Cortex of kidney (tissue), 1 donor: ENCODE measurements at places on chromosomes 6 and 20.

GRCh38 chr6:48626421-48626820 is 515.4 kb upstream of the PTCHD4 start:
- no peak for DNase-seq

DNA sequence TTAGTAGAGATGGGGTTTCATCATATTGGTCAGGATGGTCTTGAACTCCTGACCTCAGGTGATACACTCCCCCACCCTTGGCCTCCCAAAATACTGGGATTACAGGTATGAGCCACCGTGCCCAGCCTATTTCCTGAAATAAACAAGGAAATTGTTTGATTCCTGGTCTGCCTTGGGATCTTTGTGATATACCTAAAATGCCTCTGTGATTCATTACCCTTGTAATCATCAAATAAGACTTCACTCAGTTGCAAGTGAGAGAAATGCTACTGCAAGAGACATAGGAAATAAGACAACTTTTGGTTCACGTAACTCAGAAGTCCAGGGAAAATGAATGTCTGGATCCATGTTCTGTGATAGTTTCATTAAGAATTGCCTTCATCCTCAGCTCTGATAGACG is 173.2 kb upstream of the MARCKS start:
- no peak for DNase-seq

DNA sequence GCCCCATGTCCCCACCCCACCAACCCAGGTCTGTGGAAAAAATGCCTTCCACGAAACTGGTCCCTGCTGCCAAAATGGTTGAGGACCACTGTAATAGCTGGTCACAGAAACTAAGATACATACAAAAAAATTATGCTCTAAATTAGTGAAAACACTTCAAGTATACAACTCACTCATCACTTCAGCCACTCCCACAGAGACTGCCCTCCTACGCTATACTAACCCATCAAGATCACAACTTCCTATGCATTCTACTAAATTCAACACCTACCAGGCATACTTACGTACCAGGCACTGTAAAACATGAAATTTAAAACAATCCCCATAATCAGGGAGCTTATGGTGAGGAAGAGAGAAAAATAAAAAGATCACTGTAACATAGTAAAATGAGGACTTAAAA is 22.9 kb downstream of the RUNX2 start:
- no peak for DNase-seq

GRCh38 chr20:26163890-26164289 is 467.2 kb upstream of the ZNF337 start:
- no peak for DNase-seq

GRCh38 chr20:642398-643174 is 10.4 kb downstream of the SRXN1 start:
- DNase-seq: no peak

- DNase-seq: no peak
Observed at GRCh38 chr6:12024699-12025434, 12.8 kb downstream of the HIVEP1 start.

DNA sequence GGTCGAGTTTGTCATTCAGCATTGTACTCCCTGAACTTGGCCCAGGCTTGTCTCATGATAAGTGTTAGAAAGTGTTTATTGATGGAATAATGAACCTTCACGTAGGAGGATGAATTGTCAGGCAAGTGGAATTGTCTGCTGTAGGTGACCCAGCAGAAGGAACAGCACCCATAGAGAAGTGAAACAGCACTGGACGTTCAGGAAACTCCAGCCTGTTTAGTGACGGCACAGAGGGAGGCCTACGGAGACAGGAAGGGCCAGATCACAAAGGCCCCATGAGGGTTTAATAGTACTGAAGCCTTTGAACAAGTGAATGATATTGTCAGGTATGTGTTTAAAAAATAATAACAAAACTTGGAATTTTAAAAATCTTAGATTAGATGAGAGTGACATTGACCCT is 2.9 kb downstream of the STX11 start:
- no peak for DNase-seq

- DNase-seq: no peak
Observed at GRCh38 chr6:96086745-96087144, 71.0 kb downstream of the FUT9 start.

DNA sequence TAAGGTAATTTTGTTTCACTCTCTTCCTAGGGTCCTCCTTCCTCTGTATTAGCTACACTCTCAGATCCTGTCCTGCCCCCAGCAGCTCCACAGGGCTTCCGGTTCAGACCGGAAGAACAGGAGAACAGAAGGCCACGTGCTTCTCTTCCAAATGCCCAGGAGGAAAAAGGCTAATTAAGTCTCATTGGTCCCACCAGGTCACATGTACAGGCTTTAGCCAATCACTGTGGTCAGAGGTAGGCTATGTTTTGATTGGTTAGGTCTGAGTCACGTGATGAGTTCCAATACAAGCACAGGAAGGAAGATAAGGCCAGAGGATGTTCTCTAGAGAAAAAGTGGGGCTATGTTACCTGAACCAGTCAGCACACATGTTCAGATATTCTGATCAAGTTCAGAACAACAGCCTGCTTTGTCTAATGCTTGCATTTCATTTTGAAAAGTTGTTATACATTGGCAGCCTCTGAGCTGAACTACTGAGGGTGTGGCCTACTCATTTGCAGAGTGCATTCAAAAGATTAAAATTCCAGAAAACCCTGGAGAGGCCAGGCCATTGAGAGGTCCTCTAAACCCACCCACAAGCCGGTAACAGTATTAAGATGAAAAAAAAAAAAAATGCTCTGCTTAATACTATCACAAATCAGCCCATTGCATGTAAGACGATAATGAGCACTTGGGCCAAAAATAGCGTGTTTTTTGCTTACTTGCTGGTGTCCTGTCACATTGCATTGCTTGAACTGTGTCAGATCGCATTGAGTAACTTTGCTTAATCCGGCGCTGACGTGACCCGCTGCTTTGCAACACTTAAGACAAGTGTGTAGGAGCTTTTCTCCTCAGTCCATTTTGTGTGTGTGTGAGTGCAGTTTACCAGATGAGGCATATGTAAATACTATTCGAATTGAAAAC is 170.3 kb downstream of the TSHZ2 start:
- DNase-seq: no peak

- DNase-seq: no peak
Observed at GRCh38 chr6:21188505-21189223, 404.9 kb upstream of the SOX4 start.

DNA sequence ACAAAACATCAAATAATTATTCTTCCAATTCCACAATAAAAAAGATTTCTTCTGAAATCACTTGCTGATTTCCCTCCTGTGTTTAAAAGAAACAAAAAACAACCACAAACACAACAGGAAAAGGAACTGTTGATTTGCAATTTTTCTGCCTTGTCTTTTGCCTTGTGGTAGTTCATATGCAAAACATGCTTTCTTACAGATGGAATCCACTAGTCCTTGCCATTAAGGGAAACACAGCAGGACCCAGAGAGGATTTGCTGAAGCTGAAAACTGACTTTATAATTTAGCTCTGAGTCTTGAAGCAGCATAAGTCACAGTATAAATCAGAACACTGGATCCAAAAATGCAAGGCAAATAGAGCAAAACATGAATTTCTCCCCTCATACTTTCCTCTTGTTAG is 328.8 kb downstream of the PHF3 start:
- DNase-seq: no peak

- no peak for DNase-seq
Observed at GRCh38 chr6:63997734-63998133, 362.1 kb downstream of the PHF3 start.

GRCh38 chr6:131779304-131779703 is 28.5 kb upstream of the ENPP1 start:
- DNase-seq: no peak

GRCh38 chr6:8578006-8578405 is 142.7 kb upstream of the SLC35B3 start:
- no peak for DNase-seq

- no peak for DNase-seq
Observed at GRCh38 chr20:24766826-24767622, 182.0 kb upstream of the CST7 start.

DNA sequence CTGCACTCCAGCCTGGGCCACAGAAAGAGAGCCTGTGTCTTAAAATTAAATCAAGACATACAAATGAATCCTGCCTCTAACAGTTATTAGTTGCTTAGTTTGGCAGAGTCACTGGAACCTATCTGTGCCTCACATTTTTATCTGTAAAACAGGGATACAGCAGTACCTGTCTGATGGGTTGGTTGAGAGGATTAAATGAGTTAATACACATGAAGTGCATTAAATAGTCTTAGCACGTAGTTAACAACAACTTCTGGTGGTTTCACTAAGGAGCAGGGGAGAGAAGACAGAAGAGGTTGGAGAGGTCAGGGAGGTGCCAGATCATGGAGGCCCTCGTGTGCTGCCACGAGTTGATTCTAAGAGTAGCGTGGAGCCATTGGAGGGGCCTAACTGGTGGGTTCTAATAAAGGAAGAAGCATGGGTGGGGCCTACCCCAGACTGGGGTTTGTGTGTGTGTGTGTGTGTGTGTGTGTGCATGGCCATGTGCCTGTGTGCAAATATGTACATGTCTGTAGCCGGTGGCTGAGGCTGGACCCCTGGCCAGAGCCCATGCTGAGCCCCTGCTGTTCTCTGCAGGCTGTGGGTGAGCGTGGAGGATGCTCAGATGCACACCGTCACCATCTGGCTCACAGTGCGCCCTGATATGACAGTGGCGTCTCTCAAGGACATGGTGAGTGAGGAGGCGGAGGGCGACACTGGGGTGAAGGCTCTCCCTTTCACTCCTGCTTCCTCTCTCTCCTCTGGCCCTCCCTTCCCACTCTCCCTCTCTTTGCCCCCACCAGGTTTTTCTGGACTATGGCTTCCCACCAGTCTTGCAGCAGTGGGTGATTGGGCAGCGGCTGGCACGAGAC is 9.1 kb downstream of the RBCK1 start:
- DNase-seq: no peak

GRCh38 chr20:45372646-45373352 is 5.3 kb downstream of the TP53TG5 start:
- DNase-seq: no peak

DNA sequence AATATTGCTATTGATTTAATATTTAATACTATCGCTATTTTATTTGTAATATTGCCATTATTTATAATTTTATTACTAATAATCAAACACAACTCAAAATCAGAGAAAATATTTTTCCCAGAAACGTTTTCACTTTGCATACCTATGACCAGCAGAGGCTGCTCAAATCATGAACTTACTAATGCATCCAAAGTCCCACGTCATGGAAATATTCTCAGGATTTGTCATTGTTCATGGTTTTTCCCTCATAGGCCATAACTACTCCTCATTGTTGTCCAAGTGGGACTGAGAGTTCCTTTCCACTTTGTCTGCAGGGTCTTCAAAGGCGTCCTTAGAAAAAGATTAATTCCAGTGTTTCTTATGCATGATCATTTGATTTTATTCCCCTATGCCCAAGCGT is 344.8 kb downstream of the THBS2 start:
- DNase-seq: no peak

DNA sequence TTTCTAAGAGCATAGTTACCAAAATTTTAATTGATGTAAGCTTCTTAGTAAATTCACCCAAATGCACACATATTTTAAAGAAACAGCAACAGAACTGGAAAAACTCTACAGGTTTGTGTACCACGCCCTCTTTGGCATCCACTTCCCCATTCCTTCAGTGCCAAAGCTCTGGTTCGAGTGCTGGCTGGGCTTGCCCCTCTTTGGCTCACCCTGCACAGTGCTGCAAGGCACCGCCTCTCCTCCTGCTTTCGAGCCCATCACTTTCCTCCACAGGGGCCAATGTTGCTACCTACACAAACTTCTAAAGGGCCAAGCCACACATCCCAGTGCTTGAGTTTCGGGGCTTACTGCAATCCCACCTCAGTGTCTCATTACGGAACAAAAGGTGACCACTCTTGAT is 9.6 kb downstream of the LRP11 start:
- DNase-seq: no peak

DNA sequence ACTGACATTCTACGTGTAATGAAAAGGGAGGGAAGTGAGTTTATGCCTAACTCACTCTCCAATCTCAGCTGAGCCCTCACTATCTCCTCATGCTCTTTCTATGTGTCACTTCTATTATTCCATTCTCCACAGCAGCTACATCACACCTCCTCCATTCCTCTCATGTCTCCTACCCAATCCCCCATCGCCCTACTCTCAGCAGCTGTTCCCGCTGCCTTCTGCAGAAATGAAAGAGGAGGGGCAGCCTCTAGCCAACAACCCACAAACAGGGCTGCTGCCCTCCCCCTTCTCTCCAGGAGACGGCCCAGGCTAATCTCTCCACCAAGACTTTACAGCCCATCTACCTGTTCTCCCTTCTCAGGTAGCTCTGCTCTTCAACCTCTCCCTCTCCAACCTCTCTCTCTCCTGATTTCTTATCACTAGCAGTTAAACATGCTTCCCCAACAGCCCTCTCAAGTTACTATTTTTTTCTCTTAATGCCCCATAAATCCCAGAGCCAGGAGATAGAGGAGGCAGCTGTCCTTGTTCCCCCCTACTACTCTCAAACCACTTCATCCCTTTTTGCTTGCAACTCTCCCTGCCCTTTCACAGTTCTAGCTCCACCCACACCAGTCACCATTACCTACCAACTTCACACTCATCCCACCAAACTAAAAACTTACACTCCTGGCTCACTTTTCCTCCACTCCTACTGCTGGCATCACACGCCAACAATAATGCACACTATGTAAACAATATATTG is 136.5 kb downstream of the BTBD9 start:
- no peak for DNase-seq

- DNase-seq: no peak
Observed at GRCh38 chr6:134642279-134642678, 307.6 kb downstream of the ALDH8A1 start.

DNA sequence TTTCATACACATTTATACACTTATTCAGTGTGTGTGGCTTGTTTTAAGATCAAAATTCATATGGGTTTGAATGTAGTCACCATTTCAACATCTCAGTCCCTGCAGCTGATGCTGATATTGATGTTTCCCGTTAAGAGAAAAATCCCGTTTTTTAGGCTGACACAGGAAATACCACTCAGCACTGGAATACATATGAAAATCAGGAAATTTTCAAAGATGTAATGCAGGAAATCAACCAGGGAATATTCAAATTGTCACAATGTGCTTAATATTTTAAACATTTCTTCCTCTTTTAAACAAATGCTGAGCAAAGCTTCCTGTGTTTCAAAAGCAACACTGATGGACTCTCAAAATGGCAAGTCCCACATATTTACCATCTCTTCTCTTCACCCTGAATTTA is 94.5 kb upstream of the MARCKS start:
- DNase-seq: no peak

- no peak for DNase-seq
Observed at GRCh38 chr6:93515736-93516135, 96.4 kb upstream of the EPHA7 start.

GRCh38 chr20:10856237-10857015 is 182.6 kb upstream of the JAG1 start:
- DNase-seq: no peak

- DNase-seq: no peak
Observed at GRCh38 chr20:49403911-49404310, 78.6 kb downstream of the KCNB1 start.

DNA sequence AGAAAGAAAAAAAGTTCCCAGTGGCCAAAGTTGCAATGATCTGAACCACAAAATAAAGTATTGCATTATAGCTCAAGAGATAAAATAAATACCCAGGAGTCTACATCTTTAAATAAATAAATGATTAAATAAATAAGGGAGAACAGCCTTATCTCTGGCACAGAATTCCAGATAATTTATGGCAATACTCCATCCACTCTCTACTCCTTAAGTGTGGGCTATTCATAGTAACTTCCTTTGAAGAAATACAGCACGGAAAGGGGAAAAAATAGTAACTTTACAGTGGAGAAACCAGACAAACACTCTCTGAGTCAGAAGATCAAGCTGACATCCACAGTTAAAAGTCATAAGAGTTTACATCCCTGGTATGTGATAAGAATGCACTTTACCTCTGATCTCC is 11.6 kb downstream of the AURKA start:
- DNase-seq: no peak

GRCh38 chr6:12635813-12636212 is 80.8 kb upstream of the PHACTR1 start:
- DNase-seq: no peak
